Calu3 (cell line): ENCODE measurements at places on chromosomes 13 and 19. TPM values are rescaled to one million over a fixed set of nuclear protein-coding genes. Genes with fewer than 3 reads are reported as not detected.
A peak's percentile ranks its signal among the peaks of the same experiment; 100 is the strongest.

FPR2 gene
- not detected in 2 replicates for total RNA-seq

EXOC3L2 gene
- not detected in 2 replicates for total RNA-seq

ZNF471 gene
- total RNA-seq, result 0.07 TPM in 1 of 2 replicates, not detected in the other

TMEM238 gene
- 38.8 and 49.4 TPM in 2 replicates for total RNA-seq

COX6B2 gene
- 1.4 and 3.4 TPM in 2 replicates for total RNA-seq

PSPN gene
- total RNA-seq, result 1.7 and 2.4 TPM in 2 replicates

ADGRE2 gene
- 0.54 TPM in 1 of 2 replicates, not detected in the other for total RNA-seq

FRY gene
- 3.2 and 6.2 TPM in 2 replicates for total RNA-seq

IQCN gene
- total RNA-seq, result 1.5 and 1.6 TPM in 2 replicates

CYP2F1 gene
- total RNA-seq, result not detected in 2 replicates

SLC46A3 gene
- 1.3 TPM in 2 replicates for total RNA-seq

KLC3 gene
- 3.3 and 4.5 TPM in 2 replicates for total RNA-seq

DNA sequence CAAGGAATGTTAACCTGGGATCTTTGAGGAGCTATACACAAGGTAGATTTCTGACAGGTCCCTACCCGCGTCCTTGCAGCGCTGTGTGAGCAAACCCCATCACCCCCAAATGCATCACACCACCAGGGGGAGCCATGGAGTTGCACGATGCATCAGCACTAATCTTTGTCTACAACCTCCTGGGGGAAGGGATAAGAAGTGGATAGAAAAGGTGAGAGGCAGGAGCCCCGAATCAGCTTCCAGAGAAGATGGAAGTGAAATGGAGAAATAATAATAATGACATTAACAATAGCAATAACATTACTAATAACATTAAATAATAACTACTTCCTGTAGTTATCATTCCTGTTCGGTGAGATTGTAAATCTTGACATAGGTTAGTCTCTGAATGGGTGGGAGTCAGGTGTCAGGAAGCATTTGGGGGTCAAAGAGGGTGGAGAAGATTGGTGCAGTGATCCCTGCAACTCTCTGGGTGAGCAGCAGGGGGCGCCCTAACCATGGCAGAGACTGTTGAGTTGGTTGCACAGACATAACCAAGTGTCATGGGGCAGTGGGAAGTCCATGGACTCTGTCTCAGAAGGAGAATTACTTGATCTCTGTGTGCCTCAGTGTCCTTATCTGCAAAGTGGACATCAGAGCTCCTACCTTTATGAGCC, 16.5 kb downstream of the SIGLEC7 start:
- H3K4me3 ChIP-seq, result no peak overlapping the region
- H3K27me3 ChIP-seq, result peaks cover 100% of the 10 kb centered on the region

- DNase-seq, result no peak
- no peaks in the 10 kb centered on the region for H3K4me1 ChIP-seq
- no peaks in the 10 kb centered on the region for H3K27me3 ChIP-seq
- H3K36me3 ChIP-seq, result peaks cover 11% of the 10 kb centered on the region
Observed at GRCh38 chr19:5128936-5129389, 160.1 kb downstream of the KDM4B start.

GRCh38 chr19:55454787-55455243, 6.6 kb downstream of the ISOC2 start:
- H3K27me3 ChIP-seq, result peaks cover 17% of the 10 kb centered on the region
- peaks cover under 1% of the 10 kb centered on the region for H3K4me1 ChIP-seq
- peaks cover 17% of the 10 kb centered on the region for H3K36me3 ChIP-seq
- no peak overlapping the region for H3K4me3 ChIP-seq

- H3K4me1 ChIP-seq, result peaks cover 21% of the 10 kb centered on the region
- H3K27me3 ChIP-seq, result no peaks in the 10 kb centered on the region
- H3K36me3 ChIP-seq, result no peaks in the 10 kb centered on the region
- H3K4me3 ChIP-seq, result no peak overlapping the region
- H3K27ac ChIP-seq, result no peak overlapping the region
- DNase-seq, result no peak
Observed at GRCh38 chr19:19447536-19448237, 42.2 kb downstream of the GATAD2A start.

- no peaks in the 10 kb centered on the region for H3K27me3 ChIP-seq
- H3K4me3 ChIP-seq, result no peak overlapping the region
- peaks cover 21% of the 10 kb centered on the region for H3K36me3 ChIP-seq
- H3K27ac ChIP-seq, result no peak overlapping the region
- no peaks in the 10 kb centered on the region for H3K4me1 ChIP-seq
- no peak for DNase-seq
Observed at GRCh38 chr13:110617321-110618072, 2.2 kb downstream of the NAXD start.

GRCh38 chr19:17767559-17767958, 16.3 kb downstream of the FCHO1 start:
- H3K36me3 ChIP-seq, result no peaks in the 10 kb centered on the region
- no peak for DNase-seq
- H3K27me3 ChIP-seq, result no peaks in the 10 kb centered on the region
- H3K4me1 ChIP-seq, result peaks cover 8% of the 10 kb centered on the region
- H3K27ac ChIP-seq, result no peak overlapping the region
- no peak overlapping the region for H3K4me3 ChIP-seq

DNA sequence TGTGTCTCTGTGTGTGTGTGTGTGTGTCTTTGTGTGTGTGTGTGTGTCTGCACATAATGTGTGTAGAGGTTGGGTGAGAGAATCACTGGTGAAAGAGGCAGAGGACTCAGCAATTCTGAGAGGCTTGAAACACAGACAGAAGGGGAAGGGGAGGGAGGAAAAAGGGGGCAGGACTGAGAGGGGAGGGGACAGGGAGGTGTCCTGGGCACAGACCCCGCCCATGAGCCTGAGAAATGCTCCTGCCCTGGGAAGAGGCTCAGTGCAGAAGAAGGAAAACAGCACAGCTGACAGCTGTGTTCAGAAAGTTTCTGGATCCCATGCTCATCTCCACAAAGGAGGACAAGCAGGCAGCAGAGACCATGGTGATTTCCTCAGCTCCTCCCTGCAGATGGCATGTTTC, 59.1 kb upstream of the CEACAM8 start:
- H3K27me3 ChIP-seq, result peaks cover 77% of the 10 kb centered on the region
- peaks cover 8% of the 10 kb centered on the region for H3K4me1 ChIP-seq
- H3K4me3 ChIP-seq, result no peak overlapping the region
- no peak for DNase-seq

GRCh38 chr19:39599116-39599515, 3.2 kb upstream of the LGALS13 start:
- no peak overlapping the region for H3K4me3 ChIP-seq
- H3K27ac ChIP-seq, result no peak overlapping the region
- no peaks in the 10 kb centered on the region for H3K4me1 ChIP-seq
- no peaks in the 10 kb centered on the region for H3K36me3 ChIP-seq
- H3K27me3 ChIP-seq, result peaks cover 100% of the 10 kb centered on the region

DNA sequence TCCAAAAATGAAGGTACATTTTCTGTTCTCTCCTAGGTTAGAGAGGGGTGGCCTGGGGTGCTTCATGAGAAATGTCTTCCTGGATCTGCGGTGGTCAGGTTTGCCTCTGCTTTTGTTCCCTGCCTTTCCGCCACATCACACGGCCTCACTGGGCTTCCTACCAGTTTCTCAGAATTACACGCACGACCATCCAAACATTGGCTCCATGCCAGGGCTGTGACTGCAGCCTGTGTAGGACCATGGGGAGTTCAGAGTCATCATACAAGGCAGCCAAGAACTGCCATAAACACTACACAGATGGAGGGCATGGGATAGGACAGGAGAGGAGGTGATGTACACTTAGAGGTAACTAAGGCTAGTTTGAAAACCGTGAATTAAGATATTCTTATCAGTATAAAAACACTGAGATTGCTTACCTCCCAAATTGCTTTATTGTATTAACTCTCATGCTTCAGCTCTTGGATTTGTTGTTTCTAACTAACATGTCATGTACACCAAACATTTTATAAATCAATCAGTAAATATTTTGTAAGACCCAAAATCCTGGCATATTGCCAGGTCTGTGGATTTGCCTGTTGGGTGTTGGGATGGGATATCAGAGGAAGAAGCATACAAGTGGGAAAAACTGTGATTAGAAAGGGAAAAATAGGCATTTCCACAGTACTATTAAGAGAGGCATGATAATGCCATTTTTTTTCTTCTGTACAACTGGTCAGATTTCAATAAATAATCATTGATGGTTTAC, 45.2 kb downstream of the CDADC1 start:
- H3K36me3 ChIP-seq, result no peaks in the 10 kb centered on the region
- H3K27me3 ChIP-seq, result no peaks in the 10 kb centered on the region
- no peak for DNase-seq
- no peak overlapping the region for H3K4me3 ChIP-seq
- no peak overlapping the region for H3K27ac ChIP-seq

- peaks cover 64% of the 10 kb centered on the region for H3K4me1 ChIP-seq
- peak; percentile 37 for DNase-seq
- H3K4me3 ChIP-seq, result peak overlapping the region; percentile 24
Observed at GRCh38 chr19:37936166-37936565, 29.2 kb downstream of the SIPA1L3 start.

DNA sequence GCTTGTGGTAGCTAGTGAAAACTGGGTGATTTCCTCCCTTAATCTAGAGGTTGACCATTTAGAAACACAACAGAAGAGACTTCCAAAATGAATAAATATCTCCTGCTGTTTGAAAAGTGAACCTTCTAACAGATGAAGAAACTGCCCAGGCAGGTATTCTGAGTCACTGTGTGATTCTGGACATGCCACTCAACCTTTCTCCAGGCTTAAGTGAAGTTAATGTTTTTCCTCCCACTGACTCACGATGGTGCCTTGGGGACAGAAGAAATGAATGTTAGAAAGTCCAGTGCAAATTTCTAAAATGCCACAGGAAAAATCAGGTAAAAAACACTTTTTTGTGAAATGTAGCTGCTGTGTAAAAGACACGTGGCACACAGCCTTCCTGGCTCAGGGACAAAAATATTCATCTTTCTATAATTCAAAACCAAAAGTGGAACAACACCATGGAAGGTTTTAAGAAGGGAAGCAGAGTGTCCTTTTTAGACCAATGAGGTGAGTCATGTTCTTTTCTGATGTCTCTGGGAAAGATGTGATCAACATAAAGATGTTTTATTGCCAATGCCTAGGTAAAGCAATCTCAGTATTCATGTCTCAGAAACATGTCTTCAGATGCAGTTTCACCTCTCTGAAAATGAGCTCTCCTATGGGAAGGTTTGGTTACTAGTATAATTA, 9.1 kb downstream of the UBE2L5 start:
- peak overlapping the region; percentile 39 for H3K27ac ChIP-seq
- H3K4me3 ChIP-seq, result no peak overlapping the region
- peak; percentile 38 for DNase-seq

GRCh38 chr19:1690699-1691307, 38.4 kb upstream of the TCF3 start:
- H3K36me3 ChIP-seq, result peaks cover 5% of the 10 kb centered on the region
- no peak overlapping the region for H3K4me3 ChIP-seq
- H3K27ac ChIP-seq, result no peak overlapping the region
- peaks cover 31% of the 10 kb centered on the region for H3K27me3 ChIP-seq
- peak; percentile 82 for DNase-seq

- no peaks in the 10 kb centered on the region for H3K36me3 ChIP-seq
- H3K27me3 ChIP-seq, result peaks cover 16% of the 10 kb centered on the region
- no peaks in the 10 kb centered on the region for H3K4me1 ChIP-seq
- H3K4me3 ChIP-seq, result no peak overlapping the region
- DNase-seq, result no peak
- no peak overlapping the region for H3K27ac ChIP-seq
Observed at GRCh38 chr19:32166238-32166637, 179.2 kb upstream of the ZNF507 start.

- peaks cover 8% of the 10 kb centered on the region for H3K27me3 ChIP-seq
- no peak for DNase-seq
- H3K36me3 ChIP-seq, result peaks cover 56% of the 10 kb centered on the region
- H3K4me1 ChIP-seq, result peaks cover 11% of the 10 kb centered on the region
- no peak overlapping the region for H3K27ac ChIP-seq
- H3K4me3 ChIP-seq, result no peak overlapping the region
Observed at GRCh38 chr19:10285393-10285792, 1.4 kb upstream of the ICAM4 start.

GRCh38 chr19:54180691-54181091, 7.7 kb upstream of the TMC4 start:
- H3K27ac ChIP-seq, result no peak overlapping the region
- no peak overlapping the region for H3K4me3 ChIP-seq
- H3K4me1 ChIP-seq, result no peaks in the 10 kb centered on the region
- H3K36me3 ChIP-seq, result peaks cover 68% of the 10 kb centered on the region
- no peaks in the 10 kb centered on the region for H3K27me3 ChIP-seq

GRCh38 chr19:27971869-27972268, 1241.1 kb downstream of the UQCRFS1 start:
- no peaks in the 10 kb centered on the region for H3K27me3 ChIP-seq
- no peak overlapping the region for H3K4me3 ChIP-seq
- H3K4me1 ChIP-seq, result peaks cover 25% of the 10 kb centered on the region
- H3K36me3 ChIP-seq, result no peaks in the 10 kb centered on the region

DNA sequence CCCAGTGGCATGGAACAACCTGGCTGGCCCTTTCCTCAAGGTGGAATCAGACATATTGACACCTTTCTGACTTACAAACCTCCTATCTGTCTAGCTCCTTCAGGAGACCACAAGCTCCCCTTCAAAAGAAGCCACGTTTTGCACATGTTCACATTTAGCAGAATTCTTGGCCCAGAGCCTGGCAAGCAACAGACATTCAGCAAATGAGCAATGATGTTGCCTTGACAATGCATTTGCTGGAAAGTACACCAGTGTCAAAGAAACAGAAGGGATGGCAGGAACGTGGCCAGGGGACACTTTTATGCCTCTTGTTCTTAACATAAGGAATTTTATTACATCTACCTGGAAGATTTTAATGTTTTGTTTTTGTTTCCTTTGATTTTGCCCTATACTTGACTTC, 85.5 kb upstream of the FGF14 start:
- no peak overlapping the region for H3K4me3 ChIP-seq
- no peaks in the 10 kb centered on the region for H3K4me1 ChIP-seq
- H3K36me3 ChIP-seq, result no peaks in the 10 kb centered on the region
- H3K27ac ChIP-seq, result no peak overlapping the region

GRCh38 chr19:900043-900301, 6.7 kb downstream of the RNU6-9 start:
- H3K27ac ChIP-seq, result no peak overlapping the region
- H3K4me1 ChIP-seq, result no peaks in the 10 kb centered on the region
- no peak overlapping the region for H3K4me3 ChIP-seq
- no peaks in the 10 kb centered on the region for H3K27me3 ChIP-seq
- H3K36me3 ChIP-seq, result peaks cover 41% of the 10 kb centered on the region

DNA sequence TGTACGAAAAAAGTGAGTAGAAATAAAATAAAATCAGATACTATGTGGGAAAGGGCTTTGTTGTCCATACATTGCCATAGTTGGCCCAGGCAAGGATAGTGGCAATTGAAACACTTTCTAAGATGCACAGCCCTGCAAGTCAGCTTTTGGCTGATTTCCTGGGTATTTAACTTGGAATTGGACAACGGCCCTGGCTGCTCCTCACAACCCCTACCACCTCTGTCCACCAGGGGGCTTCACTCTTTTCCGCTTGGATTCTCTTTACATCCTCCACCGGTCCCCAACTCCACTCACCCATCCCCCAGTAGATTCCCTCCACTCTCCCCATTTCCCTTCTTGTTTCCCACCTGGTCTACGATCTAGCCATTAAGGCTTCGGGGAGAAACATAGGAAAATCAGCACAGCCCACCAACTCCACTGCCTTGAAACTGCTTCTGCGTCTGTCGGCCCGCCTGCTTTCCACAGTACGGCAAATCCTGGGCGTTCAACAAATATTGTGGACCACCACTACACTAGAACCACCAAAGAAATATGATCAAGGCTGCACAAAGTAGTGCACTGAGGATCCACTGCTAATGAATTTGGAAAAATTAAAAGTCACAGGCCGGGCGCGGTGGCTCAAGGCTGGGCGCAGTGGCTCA, 48.6 kb upstream of the GTF3A start:
- H3K27ac ChIP-seq, result no peak overlapping the region
- H3K27me3 ChIP-seq, result peaks cover 26% of the 10 kb centered on the region
- no peak overlapping the region for H3K4me3 ChIP-seq
- no peaks in the 10 kb centered on the region for H3K4me1 ChIP-seq
- H3K36me3 ChIP-seq, result no peaks in the 10 kb centered on the region
